ENCODE measurements at places on chromosomes 16 and 17.
A peak's percentile ranks its signal among the peaks of the same experiment; 100 is the strongest.

DNA sequence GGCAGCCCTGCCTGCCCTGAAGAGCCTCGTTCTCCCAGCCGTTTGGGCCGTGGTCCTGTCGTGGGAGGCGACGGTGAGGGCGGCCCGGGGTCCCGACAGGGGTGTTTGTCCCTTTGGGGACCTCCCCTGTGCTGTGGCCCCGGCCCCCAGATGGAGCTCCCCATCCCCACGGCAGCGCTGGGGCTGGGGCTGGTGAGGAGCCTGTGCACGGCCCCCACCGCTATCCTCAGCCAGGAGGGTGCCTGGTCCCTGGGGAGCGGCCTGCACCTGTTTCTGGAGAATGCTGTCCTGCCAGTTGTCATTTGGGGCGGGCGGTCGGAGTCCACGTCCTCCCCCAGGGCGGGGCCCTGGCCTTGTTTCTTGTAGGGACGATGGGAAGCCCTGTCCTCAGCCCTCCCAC is 6.6 kb downstream of the CAPN15 start:
- DNase-seq: no peak

DNA sequence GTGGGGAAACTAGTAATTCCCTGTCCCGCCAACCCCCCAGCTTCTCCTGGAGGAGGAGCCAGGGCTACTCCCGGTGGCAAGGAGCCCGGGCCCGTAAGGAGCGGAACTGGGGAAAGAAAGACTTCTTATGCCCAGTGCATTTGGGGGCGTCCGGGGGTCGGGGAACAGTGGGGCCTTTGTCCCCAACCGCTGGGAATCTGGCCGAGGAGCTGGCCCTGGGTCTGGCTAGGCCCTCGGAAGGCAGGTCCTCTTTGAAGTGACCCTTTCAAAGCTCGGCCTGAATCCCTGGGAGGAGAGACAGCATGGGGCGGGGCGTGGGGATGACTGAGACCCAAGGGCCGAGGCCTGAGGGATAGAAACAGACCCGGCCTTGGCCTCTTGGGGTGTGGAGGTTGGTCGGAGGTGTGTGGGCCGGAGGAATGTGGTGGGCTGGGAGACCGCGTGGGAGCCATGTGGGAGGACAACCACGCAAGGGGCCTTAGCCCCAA is 6.0 kb downstream of the ARHGAP23 start:
- no peak for DNase-seq

- DNase-seq: no peak
Observed at GRCh38 chr17:57987581-57988300, at the start of gene VEZF1. TSS of gene VEZF1 (minus strand) at chr17:57988254. CDS start at chr17:57988111, 143 bp downstream.

DNA sequence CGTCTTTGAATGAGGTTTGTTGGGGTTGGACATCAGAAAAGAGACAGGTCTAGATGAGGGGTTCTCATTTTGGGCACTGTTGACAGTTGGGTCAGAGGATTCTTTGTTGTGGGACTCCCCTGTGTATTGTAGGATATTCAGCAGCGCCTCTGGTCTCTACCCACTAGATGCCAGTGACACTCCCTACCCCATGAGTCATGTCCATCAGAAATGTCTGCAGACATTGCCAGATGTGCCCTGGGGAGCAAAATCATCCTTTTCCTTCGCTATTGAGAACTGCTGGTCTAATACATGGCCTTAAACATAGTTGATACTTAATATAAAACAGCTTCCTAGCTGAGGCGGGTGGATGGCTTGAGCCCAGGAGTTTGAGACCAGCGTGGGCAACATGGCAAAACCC is 3.1 kb downstream of the ABAT start:
- DNase-seq: no peak

DNA sequence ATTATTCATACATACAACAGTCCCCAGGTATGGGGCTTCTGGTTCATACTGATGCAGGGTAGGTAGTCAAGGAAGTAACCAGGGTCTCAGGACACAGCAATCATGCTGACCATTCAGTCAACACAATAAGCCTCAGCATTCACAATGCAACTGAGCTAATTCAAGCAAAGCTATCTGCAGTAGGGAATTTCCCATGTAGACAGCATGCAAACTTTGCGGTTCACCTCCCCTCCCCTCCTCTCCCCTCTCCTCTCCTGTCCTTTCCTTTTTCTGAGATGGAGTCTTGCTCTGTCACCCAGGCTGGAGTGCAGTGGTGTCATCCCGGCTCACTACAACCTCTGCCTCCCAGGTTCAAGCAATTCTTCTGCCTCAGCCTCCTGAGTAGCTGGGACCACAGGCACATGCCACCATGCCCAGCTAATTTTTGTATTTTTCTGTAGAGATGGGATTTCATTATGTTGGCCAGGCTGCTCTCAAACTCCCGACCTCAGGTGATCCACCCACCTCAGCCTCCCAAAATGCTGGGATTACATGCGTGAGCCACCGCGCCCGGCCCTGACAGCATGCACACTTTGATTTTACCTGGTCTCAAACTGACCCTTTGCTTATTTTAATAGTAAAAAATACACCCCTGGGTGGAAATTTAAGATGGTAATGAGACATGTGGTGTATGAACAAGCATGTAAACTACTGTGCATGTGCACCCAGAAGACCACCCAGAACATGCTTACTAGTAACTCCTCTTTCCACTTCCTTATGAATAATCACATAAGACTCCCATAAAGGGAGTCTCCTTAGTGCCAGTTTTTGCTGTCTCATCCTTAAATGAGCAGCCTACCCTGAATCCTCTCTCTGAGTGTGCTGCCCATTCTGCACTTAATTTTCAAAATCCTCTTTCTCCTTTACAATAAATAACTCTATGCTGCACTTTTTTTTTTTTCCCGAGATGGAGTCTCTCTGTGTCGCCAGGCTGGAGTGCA is 9.3 kb upstream of the RNF135 start:
- no peak for DNase-seq

DNA sequence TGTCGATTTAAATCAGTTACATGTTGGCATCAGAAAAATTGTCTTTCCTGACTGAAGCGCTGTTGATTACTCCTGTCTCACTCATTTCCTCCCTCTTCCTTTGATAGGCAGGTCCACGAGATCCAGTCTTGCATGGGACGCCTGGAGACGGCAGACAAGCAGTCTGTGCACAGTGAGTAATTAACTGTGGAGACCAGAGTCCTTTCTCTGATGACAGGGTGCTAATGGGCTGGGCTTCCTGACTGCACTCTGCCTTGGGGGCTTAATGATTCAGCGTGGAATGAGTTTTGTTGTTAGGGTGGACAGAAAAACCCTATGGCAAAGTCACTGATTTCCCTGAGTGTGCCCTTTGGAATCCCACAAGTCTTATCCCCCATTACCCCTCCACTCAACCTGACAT is 6.5 kb downstream of the GOSR2 start:
- peak; percentile 76 for DNase-seq

DNA sequence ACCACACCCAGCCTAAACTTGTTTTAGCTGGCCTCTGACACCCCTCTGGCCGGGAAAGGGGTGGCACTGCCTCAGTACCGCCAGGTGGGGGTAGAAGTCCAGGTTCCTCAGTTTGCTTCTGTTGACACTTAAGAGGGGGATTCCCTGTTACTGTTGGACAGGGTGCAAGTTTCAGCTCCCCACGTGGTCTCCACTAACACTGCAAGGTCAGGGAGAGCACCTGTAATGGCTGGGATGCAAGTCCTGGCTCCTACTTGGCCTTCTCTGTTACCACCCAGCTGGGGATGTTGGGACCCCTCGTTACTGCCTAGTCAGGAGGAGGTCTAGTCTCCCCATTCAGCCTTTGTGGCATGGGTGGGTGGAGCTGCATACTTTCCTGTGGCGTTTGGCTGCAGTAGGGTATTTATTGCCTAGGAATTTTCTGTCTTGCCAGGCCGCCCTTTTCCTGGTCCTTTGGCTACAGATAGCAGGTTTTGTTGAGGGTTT is 10.6 kb upstream of the MFAP4 start:
- no peak for DNase-seq

GRCh38 chr17:58329035-58329809 is 627 bp upstream of the TSPOAP1 start:
- DNase-seq: no peak

DNA sequence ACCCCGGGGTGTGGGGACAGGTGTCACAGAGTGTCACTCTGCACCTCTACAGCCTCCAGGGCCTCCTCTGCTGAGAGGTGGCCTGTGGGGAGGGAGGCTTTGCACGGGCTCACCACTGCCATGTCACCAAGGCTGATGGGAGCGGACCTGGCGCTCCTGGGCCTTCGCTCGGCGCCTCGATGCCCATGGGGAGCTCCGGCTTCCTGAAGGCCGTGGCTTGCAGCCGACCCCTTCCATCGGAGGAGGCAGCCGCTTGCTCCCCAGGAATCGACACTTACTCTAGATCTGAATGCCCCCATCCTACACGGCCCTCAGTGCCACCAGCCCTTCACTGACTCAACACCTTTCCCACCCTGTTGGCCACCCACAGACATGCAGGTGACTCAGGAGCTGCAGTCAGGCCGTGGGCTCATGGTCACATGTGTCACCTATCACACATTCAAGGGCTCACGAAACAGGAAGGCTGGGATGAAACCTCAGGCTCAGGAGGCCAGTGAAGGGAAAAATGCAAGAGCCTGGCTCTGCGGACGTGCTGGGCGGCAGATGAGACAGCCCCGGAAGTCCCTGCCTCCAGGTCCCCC is 11.9 kb downstream of the LGALS3BP start:
- DNase-seq: no peak

Data from keratinocyte (primary cell).